NCI-H526 treated with DMSO at 0.1 percent for 48 hours (cell line): ENCODE measurements at places on chromosomes 7 and 10.

DNA sequence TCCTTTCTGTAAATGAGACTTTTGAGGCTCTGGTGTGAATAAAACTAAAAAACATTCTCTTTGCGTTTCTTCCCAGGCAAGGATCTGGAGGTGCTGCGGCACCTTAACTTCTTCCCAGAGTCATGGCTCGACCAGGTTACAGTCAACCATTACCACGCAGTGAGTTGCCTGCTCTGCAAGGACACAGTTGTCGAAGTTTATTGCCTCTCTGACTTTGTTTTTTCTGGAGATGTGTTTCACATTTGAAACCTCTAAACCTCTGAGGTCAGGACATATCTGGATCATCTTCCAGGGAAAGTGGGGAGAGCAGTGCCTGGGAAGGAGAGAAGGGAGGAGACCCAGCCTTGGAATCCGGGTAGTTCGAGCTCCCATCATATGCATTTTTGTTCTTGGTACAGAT lies 43.4 kb upstream of the PLEKHA1 start:
- DNase-seq, result no peak

GRCh38 chr10:34392641-34393170 lies 422.4 kb downstream of the PARD3 start:
- no peak for DNase-seq

- no peak for DNase-seq
These were observed 43.5 kb downstream of the ANKIB1 start for GRCh38 chr7:92289321-92289720.

DNA sequence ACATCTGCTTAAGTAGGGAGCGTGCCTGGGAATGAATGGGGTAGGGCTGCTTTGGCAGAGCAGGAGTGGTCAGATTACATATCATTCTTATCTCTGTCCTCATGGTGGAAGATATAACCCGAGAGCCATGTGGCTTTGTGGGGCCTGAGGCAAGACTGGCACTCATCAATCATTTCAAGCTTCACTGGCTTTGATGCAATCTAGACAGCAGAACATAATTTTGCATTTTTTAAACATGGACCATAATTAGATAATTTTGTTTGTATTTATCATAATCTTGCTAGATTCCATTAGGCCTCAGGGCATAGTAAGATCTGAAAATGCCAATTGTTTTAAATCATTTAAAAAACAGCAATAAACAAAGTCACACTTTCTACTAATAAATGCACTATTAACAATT lies 480.3 kb downstream of the NXPH1 start:
- DNase-seq, result peak; percentile 24

- DNase-seq, result no peak
These were observed 5.7 kb downstream of the RARRES2 start for GRCh38 chr7:150335774-150336112.

- DNase-seq, result no peak
These were observed 16.2 kb upstream of the TNRC18 start for GRCh38 chr7:5439572-5440496.

DNA sequence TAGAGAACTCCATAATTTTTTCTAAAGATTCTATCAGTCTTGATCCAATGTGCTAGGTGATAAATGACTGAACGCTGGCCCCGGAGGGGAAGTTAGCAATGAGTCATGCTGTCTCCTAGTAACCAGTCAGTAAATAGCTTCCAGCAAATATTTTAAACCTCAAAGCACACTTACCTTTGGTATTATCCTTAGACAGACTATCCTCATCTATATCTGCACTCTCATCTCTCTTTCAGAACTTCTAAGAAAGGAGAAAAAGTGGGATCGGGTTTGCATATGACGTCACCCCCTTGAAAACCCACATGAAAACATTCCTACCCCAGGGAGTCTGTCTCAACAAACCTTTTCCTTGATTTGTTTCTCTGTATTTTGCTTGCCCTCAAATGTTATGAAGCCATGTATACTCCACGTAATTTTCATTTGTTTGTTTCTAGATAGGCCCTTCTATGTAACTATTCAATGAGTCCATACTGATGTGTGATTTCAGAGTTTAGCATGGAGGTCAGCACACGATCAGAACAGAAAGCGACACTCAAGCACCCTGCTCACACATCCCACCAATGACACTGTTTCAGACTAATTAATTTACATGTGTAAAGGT lies 174.9 kb upstream of the NRP1 start:
- peak; percentile 55 for DNase-seq

GRCh38 chr10:132521041-132521465 lies 16.5 kb upstream of the INPP5A start:
- DNase-seq, result no peak

- DNase-seq, result no peak
These were observed 11.9 kb upstream of the LRRC27 start for GRCh38 chr10:132319853-132320653.

GRCh38 chr7:131357282-131357880 lies 29.7 kb downstream of the MKLN1 start:
- no peak for DNase-seq

- no peak for DNase-seq
These were observed 183.4 kb downstream of the CCSER2 start for GRCh38 chr10:84511709-84512285.

DNA sequence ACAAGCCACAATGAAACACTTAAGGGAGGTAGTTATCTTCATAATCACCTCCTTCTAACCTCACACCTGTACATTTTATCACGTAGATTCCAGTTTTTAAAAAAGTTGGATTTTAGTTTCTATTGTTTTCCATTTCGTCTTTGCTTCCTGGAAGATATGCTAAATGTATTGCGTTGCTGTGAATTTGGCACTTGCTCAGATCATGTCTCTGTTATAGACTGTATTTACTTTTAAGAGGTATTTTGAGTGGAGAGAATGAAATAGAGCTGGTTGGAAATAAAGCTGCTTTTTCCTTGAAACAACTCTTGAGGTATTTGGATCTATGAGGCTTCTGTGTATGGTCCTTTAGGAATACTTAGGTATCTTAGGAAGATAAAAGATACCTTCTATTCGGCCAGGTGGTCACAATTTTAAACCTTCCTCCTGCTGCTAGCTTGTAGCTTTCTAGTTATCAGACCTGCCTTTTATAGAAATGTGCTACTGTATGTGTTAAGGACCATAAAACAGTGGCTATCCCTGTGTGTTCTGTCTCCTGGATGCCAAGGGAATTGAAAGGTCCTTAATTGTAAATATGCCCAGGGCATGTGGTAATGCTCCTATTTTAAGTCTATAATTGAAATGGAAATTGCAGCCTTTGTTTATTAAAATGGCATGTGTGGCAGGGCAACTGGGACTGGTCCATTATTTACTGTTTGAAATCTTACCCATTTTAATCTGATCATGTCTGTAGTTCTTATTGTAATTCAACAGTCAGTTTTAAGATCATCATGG lies 147.7 kb downstream of the SND1 start:
- no peak for DNase-seq

DNA sequence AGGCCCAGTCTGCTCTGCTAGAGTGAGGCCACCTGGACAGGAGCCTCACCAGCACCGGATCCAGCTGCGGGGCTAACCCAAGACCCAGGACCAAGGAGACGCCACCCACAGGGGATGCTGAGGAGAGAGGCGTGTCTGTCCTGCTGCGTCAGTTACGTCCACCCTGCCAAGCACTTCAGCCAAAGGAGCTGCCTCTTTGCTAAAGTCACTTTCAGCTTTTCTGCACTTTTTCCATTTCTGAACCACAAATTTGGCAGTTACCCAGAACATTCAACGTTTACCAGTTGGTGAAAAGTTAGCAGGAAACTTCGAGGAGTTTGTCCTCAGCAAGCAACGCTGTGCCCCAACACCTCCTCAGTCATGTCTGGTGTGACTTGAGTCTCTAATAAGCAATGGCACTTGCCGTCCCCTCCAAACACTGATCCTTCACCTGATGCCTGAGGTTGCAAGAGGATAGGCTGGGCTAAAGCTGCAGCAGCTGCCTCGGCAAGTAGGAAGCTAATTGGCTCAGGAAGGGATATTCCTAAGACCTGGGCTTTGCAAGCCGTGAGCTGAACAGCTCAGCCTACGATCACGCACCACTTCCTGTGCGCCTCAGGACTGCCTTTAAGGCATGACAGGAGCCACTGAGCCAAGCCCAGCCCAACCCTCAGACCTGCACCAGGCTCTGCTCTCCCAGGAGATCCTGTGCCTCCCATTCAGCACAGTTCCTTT lies 40.1 kb downstream of the KCNH2 start:
- no peak for DNase-seq

- DNase-seq, result no peak
These were observed 310.0 kb downstream of the PPP1R3A start for GRCh38 chr7:113608782-113609181.

DNA sequence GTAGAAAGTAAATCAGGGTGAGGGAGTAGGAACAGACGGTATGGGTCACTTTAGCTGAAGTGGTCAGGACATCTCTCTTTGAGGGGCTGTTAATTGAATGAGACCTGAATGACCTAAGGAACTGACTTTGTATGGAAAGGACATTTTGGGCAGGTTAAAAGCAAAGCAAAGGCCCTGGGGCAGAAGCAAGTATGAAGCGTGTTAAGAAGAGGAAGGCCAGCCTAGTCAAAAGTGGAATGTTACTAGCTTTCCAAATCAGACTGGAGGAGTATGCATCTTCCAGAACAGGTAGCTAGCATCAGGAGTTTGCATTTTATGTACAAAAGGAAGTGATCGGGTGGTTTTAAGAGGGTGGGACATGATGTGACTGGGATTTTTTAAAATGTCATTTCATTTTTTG lies 70.9 kb upstream of the PCGF5 start:
- no peak for DNase-seq

- no peak for DNase-seq
These were observed 62.3 kb downstream of the LHPP start for GRCh38 chr10:124523901-124524300.

GRCh38 chr7:30062587-30062986 lies 34.4 kb downstream of the PLEKHA8 start:
- DNase-seq, result peak; percentile 27

DNA sequence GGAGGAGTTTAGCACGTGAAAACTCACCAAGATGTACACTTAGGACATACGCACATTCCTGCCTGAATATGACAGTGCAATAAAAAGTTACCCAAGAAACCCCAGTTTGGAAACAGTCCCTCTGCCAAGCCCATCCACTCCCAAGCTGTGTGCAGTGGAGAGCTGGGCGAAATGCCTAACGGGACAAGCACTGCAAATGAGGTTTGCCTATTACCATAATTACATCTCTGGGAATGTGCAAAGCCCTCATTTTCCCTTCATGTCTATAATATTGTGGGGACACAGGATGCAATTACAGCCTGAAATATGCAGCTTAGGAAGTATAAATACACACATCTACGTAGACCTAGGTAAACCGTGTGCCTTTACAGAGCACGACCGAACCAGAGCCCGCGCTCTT lies 117.5 kb downstream of the PLXNA4 start:
- DNase-seq, result no peak

GRCh38 chr10:282294-283139 lies 147.3 kb downstream of the ZMYND11 start:
- DNase-seq, result no peak

- DNase-seq, result no peak
These were observed 96.5 kb upstream of the NAMPT start for GRCh38 chr7:106381252-106381651.

DNA sequence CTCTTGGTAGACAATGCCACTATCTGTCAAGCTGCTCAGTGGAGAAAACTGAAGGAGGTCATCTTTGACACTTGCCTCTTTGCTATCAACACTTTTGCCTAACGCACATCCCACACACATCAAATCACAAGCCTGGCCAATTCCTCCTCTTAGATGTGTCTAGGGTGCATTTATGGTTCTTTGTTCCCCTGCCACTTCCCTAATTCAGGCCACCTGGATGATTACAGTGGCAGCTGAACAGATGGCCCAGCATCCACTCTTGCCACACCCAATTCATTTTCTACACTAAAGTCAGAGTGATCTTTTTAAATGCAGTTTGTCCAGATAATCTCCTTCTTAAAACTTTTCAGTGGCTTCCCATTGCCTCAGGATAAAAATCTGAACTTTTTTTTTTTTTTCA lies 58.6 kb downstream of the LAMB4 start:
- no peak for DNase-seq

- DNase-seq, result no peak
These were observed 202.0 kb upstream of the MTPN start for GRCh38 chr7:136179154-136179553.

DNA sequence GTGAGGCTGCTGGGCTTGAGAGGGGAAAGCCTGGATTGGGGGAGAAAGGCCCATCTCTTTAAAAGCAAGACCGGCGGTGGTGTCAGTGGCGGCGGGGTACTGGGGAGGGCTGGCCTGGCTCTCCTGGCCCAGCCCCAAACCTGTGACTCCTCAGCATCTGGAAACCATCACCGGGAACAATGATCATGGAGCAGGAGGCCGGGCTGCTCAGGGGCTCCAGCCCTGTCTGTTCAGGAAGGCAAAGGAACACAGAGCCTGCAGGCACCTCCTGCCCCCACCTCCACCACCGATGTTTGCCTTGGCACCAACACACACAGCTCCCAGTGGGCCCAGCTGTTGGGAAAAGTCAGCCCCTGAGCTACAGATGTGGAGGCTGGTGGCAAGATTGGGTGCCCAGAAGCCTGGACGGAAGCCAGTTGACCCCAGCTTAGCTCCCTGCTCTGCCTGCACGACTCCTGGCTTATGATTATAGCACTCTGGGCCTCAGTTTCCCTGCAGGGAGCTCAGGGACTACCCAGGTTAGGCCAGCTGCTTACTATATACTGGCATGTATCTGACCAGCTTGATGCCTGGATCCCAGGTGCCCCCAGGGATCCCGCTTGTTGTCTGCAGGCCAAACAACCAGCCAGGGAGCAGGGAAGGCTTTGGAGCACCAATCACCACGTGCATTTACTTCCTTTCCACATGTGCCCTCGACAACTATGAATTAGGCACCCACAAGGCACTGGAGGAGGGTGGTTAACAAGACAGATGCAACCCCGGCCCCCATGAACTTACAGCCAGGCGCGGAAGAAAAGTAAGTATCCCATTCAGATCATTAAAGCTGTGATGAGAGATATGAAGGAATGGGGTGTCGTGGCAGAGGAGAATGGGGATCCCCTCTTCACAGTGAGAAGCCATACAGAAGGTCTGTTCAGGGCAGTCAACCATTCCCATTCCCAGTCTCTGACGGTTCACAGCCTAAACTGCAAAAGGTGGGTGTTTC lies 37.3 kb downstream of the ZCCHC24 start:
- DNase-seq, result no peak

GRCh38 chr10:129697463-129698247 lies 230.6 kb downstream of the MGMT start:
- DNase-seq, result no peak

DNA sequence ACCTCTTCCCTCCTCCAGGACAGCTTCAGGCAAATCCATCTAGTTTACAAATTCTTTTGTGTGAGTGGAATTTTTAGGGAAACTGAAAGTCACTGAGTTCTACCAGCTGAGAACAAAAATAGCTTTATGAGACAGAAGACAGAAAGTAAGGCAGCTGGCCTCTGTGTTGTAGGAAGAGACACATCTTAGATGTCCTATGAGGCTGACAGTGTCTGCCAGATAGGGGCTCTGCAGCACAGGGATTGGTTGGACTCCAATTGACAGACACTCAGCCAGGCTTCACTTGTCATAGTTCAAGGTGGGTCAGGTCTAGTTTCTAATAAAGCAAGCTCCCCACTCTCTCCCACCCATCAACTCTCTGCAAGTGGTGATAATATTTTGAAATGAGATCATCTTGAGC lies 574.9 kb downstream of the CCSER2 start:
- no peak for DNase-seq

- no peak for DNase-seq
These were observed 26.6 kb upstream of the R3HCC1L start for GRCh38 chr10:98107644-98108430.
